Cardiac septum (tissue), 1 donor: ENCODE measurements at places on chromosomes 6 and 20. TPM values are rescaled to one million over a fixed set of nuclear protein-coding genes. Genes with fewer than 3 reads are reported as not detected.

GRCh38 chr6:36422714-36423100, 19.9 kb downstream of the PXT1 start:
- DNase-seq = no peak

DNA sequence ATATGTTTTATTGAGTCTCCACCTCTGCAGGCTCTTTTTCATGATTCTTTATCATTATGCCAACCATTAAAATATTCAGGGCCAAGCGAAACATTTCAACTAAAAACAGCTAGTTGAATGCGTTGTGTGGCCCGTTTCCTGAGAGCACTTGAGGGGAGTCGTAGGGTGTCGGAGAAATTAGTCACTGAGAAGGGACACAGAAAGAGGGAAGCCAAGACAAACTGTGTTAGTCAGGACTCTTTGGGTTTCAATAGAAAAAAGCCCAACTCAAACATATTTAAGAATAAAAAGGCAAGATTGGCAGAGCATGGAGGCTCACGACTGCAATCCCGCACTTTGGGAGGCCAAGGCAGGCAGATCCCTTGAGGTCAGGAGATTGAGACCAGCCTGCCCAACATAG, 58.9 kb downstream of the MAFB start:
- DNase-seq = no peak

DNA sequence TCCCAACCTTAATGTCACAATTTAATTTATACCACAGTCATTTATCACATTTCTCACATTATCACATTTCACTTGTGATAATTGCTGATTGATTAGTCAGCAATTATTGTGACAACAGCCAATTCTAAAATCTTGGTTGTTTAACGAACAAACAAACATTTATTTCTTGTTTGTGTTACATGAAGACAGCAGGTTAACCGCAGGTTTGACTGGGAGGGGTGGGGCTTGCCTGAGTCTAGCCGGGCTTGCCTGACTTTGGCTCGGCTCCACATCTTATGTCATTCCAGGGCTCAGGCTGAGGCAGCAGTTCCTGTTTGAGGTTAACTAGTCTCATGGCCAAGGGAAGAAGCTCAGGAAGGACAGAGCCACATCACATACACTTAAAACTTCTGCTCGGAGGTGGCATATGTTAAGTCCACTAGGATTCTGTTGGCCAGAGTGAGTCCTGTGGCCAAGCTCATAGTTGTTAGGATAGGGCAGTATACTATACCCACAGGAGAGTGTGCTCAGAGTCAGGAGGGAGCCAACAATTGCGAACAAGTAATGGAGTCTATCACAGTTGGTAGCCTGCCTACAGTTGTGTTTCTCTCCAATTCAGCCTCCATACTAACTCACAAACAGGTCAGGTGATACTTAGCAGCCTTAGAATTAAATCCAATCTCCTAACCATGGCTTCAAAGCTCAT, 90.0 kb upstream of the IFNGR1 start:
- DNase-seq = peak; percentile 92

DNA sequence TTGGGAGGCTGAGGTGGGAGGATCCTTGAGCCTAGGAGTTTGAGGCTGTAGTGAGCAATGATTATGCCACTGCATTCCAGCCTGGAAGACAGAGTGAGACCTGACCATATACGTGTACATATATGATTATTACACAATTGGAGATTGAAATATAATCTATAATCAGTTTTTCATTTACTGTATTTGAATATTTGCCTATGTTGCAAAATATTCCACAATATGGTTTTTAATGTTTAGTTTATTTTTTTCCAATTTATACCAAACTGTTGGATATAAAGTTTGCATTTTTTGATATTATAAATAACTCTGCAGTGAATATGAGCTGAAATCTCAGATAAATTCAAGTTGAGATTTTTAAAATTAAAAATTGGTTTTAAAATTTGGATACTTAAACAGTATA, 79.6 kb upstream of the SIRPG start:
- DNase-seq = no peak

Gene ECI2
- 123 TPM for total RNA-seq
